Muscle of leg (tissue), 16 donors: ENCODE measurements at places on chromosomes 3 and 15. TPM values are rescaled to one million over a fixed set of nuclear protein-coding genes. Genes with fewer than 3 reads are reported as not detected.

DNA sequence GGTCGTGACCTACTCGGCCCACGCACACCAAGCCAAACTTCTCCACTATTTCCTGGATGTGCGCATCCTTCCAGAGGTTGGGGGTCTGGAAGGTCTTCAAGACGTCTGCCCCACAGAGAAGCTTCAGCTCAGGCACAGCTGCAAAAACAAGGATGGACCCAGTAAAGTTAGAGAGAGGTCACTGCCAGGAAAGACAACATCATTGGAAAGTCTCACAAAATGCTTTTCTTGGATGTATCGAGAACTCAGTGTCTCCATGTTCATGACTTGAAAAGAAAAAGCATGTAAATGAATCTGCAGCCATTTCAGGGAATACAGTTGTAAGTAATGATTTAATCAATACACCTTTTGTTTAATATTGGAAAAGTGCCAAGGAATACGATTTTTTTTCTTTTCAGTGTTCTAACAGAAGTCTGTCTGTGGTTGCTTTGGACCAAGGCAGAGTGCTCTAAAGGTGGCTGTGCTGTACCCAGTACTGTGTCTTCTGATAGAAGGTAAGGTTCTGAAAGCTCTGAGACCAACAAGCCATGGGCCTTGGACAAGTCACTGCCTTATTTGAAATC is 21.8 kb upstream of the RBP1 start:
- DNase-seq, result no peak

DNA sequence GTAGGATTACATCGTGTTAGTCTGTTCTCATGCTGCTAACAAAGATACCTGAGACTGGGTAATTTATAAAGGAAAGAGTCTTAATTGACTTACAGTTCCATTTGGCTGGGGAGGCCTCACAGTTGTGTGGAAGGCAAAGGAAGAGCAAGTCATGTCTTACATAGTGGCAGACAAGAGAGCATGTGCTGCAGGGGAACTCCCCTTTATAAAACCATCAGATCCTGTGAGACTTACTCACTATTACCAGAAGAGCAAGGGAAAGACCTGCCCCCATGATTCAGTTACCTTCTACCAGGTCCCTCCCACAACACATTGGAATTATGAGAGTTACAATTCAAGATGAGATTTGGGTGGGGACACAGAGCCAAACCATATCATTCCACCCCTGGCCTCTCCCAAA is 3.4 kb downstream of the SLC25A26 start:
- DNase-seq, result no peak

- no peak for DNase-seq
Observed at GRCh38 chr15:92833106-92833433, 67.1 kb upstream of the CHD2 start.

Gene BCHE
- total RNA-seq, result 78.9 TPM

Gene DUOXA1
- total RNA-seq, result 0.18 TPM
